ENCODE measurements at places on chromosomes 7 and 10.

GRCh38 chr7:45970454-45970853 is 49.4 kb upstream of the IGFBP3 start:
- DNase-seq = no peak

- DNase-seq = no peak
Observed at GRCh38 chr7:31314781-31315180, 25.7 kb downstream of the NEUROD6 start.

DNA sequence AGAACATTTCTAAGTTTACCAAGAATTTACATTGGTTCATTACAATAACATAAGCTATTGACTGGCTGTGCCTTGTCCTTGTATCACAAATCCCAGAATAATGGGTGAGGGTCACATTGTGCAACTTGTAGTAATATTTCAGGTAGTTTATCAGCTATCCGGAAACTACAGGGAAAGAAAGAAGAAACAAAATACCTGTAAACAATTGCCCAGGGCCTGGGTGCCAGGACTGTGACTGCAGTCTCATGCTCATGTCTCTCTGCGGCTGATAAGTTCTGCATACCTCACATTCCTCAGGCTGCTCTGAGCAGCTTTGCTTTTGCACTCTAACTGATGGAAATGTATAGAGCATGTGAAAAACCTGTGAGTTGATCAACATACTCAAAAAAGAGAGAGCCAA is 131.8 kb upstream of the TRIM24 start:
- DNase-seq = no peak

DNA sequence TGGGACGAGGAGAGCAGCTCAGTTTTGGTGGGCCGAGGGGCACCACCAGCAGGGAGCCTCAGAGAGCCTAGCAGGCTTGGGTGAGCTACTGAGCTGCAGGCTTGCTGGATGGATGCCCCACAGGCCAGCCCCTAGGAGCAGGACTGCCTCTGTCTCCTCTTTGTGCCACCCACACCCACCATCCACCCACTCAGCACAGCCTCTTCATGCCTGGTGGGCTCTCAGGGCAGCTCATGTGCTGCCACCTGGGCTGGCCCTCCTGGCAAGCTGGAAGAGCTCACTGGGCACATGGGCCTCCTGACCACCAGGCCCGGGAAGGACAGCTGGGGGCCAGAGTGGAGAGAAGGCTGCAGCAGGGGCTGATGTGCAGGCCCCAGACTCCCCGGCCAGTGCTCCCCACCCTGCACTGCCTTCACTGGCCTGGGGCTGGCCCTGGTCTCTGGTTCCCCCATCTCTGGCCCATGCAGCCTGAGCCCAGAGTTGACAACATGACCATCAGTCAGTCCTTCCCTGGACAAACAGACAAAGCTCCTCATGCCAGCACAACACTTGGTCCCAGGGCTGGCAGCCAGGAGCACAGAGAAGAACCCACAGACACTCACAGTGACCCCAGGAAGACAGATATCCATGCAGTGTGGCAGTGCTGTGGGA is 8.2 kb downstream of the RASGEF1A start:
- no peak for DNase-seq

DNA sequence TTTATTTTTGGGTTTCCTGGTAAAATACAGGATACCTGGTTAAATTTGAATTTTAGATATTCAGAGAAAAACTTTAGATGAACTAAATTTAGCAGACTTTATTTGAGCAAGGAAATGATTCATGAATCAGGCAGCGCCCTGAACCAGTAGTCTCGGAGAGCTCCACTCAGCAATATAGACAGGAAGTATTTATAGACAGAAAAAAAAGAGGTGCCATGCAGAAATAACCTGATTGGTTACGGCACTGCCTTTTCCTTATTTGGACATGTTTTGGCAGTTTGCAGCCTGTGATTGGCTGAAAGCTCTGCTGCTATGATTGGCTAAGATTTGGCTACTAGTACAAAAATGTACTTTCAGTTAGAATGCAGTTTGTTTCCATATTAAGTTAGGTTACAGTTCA is 198.3 kb upstream of the DKK1 start:
- no peak for DNase-seq

DNA sequence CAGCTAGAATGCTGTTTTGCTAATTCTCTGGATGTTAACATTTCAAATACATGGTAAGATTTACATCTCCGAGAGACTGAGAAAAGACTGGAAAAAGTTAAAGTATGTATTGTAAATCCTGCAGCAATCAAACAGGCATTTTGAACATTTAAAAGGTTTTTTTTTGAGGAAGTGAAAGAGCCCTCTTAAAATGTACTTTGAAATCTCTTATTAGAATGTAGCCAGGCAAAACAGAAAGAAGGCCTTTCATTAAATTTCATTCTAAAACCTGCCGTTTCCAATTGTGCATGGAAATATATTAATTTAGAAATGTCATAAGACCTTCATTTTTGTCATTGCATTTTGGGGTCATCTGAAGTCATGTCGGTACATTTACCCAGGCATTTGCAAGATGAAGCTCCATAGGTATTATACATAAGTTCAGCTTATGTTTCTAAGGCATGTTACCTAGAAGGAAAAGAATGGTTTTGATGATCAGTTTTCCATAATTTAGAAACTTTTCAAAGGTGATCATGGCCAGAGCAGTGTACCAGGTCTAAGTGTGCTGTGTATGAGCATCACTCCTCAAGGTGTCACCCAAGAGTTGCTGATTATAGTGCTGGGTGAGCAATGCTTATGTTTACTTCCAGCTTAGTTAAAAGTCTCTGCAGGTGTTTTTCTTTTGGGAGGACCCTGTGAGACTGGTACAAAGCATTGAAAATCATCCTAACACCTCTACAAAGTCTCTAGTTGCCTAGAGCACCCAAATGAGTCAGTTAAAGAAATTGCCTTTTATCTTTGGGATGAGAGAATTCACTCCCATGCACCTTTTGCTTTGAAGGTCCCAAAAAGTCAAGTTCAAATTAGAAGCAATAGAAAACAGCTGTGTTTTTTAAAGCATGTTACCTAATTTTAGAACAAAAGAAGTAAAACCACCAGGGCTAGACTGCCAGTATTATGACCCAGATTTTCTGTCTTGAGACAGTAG is 7.1 kb downstream of the ZNF736 start:
- no peak for DNase-seq

GRCh38 chr7:135102372-135102771 is 45.5 kb upstream of the TMEM140 start:
- DNase-seq = no peak

DNA sequence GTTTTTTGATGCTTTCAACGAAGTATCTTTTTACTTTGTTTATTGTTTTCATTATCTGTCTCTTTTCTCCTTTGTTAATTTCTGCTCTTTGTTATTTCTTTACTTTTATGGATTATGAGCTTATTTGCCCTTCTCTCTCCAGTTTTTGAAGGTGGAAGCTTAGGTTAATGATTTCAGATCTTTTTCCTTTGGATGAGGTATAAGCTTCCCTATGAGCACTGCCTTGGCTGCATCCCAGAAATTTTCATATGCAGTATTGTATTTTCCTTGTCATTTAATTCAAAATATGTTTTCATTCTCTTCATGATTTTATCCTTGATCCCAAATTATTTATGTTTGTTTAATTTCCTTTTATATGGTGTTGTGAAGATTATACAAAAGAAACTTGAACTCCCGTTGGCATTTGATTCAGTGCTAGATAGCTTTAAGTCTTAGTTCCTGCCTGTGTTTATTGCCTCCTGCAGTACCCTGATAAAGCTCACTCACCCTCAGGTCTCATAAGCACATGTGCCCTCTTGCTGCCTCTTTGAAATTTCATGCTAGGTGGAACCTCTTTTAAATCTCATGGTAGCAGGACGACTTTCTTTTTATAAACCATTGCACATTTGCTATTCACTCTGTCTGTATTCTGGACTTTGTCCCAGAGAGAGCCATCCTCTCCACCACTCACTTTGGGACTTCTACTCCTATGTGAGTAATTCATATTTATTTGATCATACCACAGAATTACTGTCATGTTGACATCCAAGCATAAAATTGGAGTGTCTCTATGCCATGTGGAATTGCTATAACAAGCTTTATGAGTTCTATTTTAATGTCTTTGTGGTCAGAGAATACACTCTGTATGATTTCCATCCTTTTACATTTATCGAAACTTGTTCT is 23.0 kb upstream of the CEP41 start:
- no peak for DNase-seq

GRCh38 chr10:131998845-131999681 is 17.3 kb upstream of the BNIP3 start:
- DNase-seq = no peak

- DNase-seq = no peak
Observed at GRCh38 chr7:11345621-11346020, 371.9 kb downstream of the PHF14 start.

- DNase-seq = no peak
Observed at GRCh38 chr7:35007768-35008167, 29.5 kb downstream of the DPY19L1 start.

DNA sequence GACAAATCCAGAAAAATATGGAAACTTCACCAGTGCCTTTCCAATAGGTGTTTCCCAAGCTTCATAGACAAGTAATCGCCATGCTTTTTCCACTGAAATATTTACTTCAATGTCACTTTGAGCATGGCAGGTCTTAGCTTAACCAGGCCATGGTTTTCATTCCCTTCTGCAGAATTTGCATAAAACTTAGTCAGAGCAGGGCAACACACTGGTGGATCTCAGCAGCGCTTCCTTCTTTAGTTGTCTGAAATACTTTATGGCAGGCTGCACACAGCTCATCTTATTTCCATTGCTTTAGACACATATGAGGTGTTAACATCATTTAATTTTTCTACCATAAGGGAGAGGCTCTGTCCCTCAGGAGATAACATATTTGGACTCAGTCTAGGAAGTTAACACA is 102.9 kb upstream of the AHR start:
- DNase-seq = no peak

All from hematopoietic multipotent progenitor cell treated with erythropoietin and hydrocortisone succinate and interleukin-3 and kit ligand, for 17 days (in vitro differentiated cells).